Nucleus accumbens (tissue), 56 donors: ENCODE measurements at places on chromosomes 7 and 10.

DNA sequence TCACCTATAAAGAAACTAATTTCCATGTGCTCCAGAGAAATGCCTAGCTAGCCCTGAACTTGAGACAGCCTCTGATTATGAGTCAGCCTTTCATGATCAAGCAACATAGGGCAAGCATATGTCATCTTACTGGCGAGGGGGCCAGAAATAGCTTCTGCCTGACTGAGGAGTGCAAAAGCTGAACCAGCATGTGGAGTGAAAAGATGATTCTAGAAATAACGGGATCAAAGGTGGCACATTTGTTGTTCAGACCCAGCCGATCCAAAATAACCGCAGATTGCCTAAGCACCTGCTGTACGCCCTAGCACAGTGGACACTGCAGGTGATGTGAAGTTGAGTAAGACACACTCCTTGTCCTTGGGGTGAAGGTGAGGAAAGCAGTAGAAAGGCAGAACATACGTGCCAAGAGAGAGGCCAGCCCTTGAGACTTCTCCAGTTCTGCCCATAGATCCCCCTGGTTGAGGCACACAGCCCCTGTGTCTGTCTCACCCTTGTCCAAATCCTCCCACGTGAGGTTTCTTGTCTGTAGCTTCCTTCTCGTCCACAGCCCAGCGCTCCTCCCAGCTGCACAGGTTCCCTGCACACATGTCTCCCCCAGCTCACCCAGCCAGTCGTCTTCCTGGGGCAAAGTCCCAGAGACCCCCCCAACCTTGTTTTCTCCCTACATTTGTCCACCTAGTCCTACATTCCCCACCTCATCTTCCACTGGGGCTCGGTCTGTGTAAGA, 2.8 kb upstream of the BCL7B start:
- DNase-seq = no peak

- DNase-seq = no peak
Observed at GRCh38 chr7:99699946-99700345, 20.1 kb upstream of the CYP3A5 start.

DNA sequence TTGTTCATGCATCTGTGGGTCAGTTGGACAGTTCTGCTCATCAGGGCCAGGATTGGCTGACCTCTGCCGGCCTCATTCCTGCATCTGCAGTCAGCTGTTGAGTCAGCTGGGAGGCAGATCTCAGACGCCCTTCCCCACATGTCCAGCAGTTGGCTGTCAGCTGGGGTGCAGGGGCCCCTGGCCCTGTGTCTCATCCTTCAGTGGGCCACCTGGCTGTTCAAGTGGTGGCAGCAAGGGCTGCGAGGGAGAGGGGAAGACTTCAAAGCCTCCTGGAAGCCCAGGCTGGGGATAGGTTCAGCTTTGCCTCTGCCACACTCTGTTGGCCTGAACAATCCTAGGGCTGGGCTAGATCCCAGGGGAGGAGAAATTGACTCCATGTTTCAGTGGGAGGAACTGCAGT, 33.2 kb downstream of the TACR2 start:
- no peak for DNase-seq

GRCh38 chr10:2119316-2119715, 382.0 kb upstream of the ADARB2 start:
- DNase-seq = no peak

DNA sequence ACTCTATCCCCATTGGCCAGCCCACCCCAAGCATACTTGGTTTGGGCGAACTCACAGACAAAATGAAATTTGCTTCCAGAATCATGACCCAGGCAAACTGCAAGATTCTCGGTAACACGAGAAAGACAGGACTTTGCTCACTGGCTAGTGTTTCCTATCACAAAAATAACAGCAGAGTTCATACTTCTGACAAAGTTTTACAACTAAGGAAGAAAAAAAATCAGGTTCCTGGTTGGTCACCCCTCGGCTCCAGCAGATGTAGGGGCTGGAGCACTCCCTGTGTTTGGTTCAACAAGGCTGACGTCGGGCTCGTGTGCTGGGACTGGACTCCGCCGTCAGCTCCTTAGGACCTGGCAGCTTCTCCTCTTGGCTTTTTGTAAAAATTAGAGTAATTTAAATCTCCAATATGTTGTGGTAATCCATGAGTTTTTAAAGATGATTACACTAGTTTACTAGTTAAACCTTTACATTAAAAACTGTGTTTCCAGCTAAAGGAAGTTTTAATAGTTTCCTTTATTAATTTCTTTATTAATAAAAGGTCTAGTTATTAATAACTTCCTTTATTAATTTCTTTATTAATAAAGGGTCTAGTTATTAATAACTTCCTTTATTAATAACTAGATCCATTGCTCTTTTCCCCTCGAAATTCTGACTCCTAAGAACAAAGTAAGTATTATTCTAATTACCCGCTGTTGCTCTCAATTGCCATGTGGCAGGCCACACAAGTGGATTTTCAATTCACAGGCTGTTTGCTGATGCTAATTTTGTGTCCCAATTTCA, 115.6 kb upstream of the RNF32 start:
- no peak for DNase-seq

DNA sequence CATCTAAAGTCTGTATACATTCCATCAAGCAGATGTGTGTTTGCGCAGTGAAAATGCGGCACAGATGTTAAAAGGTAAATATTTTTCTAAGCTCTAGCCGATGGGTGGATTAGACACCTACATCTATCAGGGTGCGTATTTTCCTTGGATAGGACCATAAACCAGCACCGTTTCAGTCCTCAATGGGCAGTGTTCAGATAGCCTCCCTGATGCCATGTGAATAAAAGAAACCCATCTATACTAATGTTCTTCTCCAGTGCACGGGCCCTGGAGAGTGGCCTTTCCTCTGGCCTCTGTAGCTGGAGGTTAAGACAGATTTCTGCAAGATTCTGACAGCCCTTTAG, 103.5 kb downstream of the PARP12 start:
- DNase-seq = no peak

DNA sequence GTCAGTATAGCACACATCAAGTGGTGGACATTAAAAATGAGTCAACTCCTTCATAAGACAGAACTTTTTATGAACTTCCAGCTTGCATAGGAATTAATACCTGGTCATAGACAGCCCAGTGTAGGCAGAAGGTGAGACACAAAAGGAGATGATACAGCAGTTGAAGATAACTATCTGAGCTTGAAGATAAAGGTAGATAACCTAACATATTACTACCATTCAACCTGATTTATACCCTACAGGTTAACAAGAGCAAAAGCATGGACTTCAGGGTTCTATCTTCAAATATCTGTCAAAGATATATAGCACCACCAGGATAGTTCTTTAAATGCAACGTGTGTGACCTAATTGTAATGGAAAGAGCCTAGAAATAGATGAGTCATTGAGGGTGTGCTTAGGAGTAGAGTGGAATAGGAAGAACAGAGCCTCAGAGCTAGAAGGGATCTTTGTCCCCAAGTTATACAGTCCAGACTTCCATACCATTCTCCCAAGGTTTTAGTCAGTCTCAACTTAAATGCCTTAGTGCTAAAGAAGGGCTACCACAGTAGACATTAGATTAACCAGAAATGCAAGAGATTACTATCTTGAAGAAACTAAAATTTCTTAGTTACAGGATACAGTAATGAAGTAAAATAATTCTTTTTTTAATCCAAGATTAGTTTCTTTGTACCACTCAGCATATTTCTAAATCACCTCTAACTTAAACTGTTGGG, 9.2 kb downstream of the ZNF800 start:
- no peak for DNase-seq

- no peak for DNase-seq
Observed at GRCh38 chr10:7457478-7458316, 46.9 kb upstream of the SFMBT2 start.

- no peak for DNase-seq
Observed at GRCh38 chr7:15005672-15006071, 103.1 kb upstream of the DGKB start.

- DNase-seq = no peak
Observed at GRCh38 chr7:22447008-22447407, 53.0 kb downstream of the STEAP1B start.

DNA sequence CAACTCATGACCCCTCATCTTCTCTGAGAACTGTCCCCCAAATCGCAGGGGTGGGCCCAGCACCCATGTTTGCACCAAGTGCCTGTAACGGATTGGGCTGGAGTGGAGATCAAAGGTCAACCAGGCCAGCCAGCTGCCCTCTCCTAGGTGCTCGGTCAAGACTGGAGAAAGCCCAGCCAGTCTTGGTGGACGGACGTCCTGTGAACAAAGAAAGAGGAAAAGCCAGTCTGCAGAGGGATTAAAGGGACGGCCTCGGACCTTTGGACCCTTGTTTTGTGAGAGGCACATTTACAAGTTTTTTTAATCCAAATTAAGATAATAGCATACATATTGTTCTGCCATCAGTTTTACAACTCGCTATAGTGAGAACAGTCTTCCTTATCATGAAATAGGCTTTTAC, 31.7 kb upstream of the GALNTL5 start:
- no peak for DNase-seq
